ENCODE measurements at places on chromosomes 1 and 21.

GRCh38 chr1:226831953-226832352 lies 38.5 kb upstream of the PSEN2 start:
- DNase-seq = no peak

DNA sequence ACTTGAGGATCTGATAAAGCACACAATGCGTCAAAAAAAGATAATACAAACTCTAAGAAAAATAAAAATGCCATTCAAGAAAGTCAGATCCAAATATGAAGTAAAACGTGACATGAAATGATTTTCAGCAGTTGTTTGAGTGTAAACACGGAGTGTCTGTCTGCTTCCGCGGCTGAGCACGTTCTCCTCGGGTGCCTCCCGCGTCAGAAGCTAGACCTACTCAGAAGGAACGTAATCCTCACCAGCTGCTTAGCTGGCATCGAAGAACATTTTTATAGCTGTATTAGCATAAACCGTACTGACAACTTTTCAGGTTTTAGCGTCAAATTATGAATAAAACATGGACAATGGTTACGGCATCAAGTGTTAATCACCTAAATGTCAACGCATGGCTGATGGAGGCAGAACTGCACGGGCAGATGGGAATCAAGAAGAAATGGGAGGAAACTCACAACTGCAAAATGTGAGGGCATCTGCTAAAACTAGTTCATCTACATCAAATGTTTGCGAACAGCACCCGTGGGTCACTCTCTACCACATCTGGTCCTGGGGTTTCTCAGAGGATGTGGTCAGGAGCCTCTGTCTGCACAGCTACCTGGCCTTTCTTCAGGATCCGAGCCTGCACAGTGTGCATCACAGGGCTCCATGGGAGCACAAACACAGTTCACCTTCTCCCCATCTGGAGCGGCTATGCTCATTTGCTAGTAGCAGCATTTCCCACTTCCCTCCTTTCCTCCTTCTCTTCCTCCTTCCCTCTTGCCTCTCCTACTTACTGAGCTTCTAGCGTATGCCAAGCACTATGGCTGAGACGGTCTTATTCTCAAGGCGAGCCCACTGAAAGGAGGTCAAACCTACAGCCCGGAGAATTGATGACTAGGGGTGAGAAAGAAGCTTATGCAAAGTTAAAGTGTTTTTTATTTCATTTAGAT lies 40.0 kb downstream of the RCAN1 start:
- no peak for DNase-seq

GRCh38 chr1:111965781-111966443 lies 23.6 kb downstream of the KCND3 start:
- DNase-seq = no peak

DNA sequence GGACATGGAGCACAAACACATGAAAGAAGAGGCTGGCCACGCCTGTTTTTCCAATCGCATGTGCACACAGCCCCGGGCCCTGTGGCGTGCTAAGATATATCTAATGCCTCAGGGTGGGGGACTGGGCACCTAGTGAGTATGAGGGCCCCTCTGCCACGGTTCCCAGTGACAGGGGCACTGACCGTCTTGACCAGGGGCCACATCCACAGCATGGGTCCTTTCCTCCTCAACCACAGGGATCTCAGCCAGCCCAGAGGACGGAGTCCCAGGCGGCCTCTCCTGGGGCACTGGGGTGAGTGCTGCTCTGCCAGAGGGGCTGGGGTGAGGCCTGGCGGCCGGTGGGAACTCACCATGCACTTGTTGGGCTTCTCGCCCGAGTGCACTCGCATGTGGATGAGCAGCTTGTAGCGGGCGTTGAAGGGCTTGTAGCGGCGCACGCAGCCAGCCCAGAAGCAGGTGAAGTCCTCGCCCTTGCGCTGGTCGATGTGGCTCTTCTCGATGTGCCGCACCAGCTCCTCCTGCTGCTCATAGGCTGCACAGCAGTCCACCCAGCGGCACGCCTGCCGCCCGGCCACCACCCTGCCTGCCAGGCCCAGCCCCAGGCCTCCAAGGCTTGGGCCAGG lies 134.7 kb downstream of the DMRTB1 start:
- DNase-seq = no peak

DNA sequence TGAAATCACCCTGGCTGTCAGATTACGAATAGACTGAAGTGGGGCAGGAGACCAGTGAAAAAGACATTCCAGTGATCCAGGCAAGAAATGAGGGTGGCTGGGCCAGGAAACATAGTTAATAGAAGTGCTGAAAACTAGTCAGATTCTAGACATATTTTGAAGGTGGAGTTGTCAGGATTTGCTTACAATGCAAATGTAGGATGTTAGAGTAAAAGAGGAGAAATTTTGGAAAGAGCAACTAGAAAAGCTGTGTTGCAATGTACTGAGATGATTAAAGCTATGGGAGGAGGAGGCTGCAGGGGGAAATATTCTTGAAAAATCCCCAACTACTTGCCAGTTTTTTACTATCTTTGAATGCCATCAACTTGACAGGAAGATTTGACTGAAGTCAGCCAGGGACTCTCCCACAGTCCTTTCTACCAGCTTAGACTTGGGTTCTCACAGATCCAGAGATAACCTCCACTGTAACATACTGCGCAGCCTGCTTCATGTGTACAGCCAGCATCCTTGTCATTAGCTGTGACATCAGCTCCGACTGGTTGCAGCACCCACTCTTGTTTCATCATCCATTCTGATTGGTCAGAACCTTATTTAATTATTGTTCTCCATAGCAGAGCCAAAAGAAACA lies 109.7 kb downstream of the TSEN15 start:
- no peak for DNase-seq

- no peak for DNase-seq
These were observed 14.7 kb upstream of the GPR37L1 start for GRCh38 chr1:202107801-202108731.

DNA sequence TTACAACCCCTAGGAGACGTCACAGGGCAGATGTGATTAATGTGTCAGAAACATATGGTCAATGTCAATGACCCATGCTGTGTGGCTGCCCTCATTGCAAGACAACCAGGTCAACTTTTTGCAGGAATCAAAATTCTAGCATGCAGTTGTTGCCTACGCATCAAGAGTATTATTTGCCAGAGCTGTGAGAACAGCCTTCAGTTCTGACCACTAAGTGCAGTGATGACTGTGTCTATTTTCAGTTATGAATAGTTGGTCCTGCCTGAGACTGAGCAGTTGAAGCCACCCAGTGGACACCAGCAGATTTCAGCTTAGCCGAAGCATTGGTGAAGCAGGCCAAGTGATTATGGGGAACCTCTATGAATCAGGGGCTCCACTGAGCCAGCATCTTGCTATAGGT lies 47.3 kb downstream of the LYPLAL1 start:
- DNase-seq = no peak

DNA sequence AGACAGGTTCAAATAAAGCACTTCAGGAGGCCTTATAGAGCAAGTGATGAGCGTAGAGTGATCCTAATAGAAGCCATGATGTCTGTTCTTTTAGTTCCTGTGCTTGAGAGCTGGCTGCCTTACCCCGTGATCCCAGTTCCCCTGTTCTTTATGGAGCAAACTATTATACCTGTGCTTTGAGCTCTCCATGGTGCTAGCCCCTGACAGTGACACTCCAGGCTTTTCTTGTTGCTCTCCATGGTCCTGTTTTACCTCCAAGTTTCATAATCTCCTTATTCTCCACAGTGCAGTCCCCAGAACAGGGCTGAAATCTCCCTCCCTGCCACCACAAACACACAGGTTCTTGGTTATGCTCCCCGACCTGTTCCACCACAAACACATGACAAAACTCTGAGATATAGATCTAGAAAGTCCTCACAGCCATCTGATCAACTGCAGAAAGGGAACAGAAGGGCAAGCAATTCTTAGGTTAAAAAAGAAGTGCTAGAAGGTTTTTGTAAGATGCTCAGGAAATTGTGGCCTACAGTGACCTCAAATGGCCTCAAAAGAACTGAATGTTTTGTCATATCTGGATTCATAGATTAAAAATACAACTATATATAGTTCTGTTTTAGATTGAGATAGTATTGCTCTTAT lies 6.0 kb downstream of the CADM3 start:
- no peak for DNase-seq

- no peak for DNase-seq
These were observed 7.1 kb downstream of the ARHGEF19 start for GRCh38 chr1:16205334-16205671.

DNA sequence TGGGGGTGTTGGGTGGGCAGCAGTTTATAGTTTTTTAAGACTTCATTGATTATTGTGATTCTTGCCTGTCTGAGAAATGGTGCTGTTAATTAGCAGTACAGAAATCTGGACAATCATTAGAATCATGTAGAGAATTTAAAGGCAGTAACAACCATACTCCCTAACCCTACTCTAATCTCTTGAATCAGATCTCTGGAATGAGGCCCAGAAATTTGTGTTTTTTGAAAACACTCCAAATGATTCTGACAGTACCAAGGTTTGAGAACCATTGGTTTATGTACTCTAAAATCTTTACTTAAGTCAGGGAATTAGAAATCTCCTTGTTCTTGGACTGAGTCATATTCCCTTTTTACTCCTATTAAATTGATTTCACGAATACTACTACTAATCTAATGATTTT lies 24.0 kb downstream of the FNBP1L start:
- no peak for DNase-seq

DNA sequence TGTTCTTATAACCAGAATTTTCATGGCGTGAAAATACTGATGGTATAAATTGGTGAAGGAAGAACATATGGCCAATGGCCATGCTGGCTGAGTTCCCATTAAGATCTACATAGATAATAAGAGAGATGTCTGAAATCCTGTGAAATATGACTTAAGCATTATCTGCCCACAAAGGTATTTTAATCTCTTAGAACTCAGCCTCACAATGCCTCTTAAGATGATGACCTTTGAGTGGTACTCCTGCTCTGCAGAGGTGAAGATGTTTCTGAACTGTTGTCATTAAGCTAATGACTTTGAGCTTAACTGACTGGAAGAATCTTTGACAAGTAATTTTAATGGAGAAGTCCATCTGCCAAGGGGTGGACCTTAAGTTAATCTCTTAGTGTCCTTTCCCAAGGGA lies 148.7 kb downstream of the ZNF326 start:
- no peak for DNase-seq

- DNase-seq = peak; percentile 58
These were observed at the start of gene PTPRU for GRCh38 chr1:29235955-29236711. Gene PTPRU (plus strand): TSS chr1:29236522. CDS start chr1:29236645, 123 bp downstream.

GRCh38 chr1:231553320-231553719 lies 24.9 kb downstream of the TSNAX start:
- DNase-seq = no peak

All from effector memory CD4-positive, alpha-beta T cell (primary cell).